ENCODE measurements at places on chromosomes 3 and 15. TPM values are rescaled to one million over a fixed set of nuclear protein-coding genes. Genes with fewer than 3 reads are reported as not detected.

ZNF609 gene
- total RNA-seq, result 15.8 TPM

RBMS3 gene
- 33.8 TPM for total RNA-seq

GRCh38 chr15:75578173-75578947, 755 bp downstream of the PTPN9 start:
- DNase-seq, result peak; percentile 48

PRTG gene
- 1.8 TPM for total RNA-seq

- no peak for DNase-seq
Observed at GRCh38 chr15:82942691-82943090, 9.8 kb downstream of the HOMER2 start.

C3orf70 gene
- 1.6 TPM for total RNA-seq
